ENCODE measurements at places on chromosomes 6 and 20.

- DNase-seq, result no peak
These were observed 137.2 kb downstream of the B3GAT2 start for GRCh38 chr6:70819646-70820045.

DNA sequence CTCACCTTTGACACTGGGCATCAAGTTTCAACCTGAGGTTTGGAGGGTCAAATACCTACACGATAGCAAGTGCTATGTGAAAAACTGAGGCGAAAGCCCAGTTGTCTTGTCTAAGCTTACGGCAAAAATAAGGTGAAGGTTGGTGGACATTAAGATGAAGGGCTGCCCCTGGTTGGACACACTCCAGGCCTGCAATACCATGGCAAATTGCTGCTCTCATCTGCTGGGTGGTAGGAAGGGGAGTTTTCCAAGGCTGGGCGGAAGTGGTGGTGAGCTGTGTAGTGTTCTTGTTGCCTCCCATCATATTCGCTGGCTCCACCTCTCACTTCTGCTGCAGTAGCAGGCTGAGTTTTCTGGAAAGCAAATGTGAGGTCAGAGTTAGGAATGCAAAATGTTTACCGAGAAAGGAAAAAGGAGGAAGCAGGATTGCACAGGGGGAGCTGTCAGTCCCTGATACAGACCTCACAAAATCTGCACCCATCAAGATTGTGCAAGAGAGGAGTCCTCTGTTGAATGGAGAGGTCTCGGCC, 33.7 kb downstream of the SCP2D1 start:
- no peak for DNase-seq

DNA sequence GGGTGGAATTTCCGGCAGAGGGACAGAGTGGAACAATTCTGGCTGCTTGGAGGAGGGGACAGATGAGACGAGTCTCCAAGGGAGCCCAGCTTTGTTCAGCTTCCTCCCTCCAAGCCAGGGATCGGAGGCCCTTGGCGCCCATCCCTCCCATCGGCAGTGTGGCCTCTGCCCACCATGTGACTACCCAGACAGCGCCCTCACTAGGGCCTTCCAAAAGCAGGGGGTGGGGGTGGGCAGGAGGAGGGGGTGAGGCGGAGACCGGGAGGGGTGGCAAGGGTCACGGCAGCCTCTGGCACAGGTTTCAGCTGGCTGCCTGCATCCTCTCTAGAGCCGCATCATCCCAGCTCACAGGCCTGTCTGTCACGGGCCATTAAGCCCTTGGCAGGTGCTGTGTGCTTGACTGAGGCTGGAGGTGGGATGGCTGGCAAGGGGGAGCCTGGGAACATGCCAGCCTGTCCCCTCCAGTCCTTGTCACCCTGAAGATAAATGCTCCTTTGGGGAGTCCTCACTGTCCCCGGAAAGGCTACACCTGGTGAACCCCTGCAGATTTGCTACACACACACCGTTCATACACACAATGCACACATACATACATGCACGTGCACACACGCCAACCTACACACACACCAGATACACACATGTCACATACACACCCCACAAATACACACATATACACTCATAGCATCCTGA, 6.2 kb upstream of the FGD2 start:
- no peak for DNase-seq

DNA sequence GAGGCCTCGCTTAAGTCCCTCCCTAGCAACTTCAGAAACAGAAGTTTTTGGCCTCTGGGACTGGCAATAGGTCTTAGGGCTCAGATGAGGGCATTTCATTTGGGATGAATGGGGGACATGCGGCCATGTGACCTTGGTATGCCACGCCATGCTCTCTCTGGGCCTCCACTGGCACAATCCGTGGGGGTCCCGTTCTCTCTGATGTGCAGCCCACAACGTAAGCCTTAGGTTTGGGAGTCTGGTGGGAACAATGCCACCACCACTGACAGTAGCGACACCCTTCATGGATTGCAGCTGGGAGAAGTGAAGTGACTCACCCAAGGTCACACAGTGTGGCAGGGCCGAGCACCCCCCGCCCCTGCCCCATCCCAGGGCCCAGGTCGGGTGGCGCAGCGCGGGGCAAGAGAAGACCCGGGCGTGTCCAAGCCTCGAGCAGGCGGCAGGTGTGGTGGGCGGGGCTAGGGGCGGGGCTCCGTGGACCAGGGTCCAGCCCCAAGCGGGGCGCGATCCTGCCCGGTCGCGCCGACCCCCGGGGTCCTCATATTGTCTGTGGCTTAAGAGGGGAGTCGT, 864 bp upstream of the CEBPB start:
- peak; percentile 60 for DNase-seq

DNA sequence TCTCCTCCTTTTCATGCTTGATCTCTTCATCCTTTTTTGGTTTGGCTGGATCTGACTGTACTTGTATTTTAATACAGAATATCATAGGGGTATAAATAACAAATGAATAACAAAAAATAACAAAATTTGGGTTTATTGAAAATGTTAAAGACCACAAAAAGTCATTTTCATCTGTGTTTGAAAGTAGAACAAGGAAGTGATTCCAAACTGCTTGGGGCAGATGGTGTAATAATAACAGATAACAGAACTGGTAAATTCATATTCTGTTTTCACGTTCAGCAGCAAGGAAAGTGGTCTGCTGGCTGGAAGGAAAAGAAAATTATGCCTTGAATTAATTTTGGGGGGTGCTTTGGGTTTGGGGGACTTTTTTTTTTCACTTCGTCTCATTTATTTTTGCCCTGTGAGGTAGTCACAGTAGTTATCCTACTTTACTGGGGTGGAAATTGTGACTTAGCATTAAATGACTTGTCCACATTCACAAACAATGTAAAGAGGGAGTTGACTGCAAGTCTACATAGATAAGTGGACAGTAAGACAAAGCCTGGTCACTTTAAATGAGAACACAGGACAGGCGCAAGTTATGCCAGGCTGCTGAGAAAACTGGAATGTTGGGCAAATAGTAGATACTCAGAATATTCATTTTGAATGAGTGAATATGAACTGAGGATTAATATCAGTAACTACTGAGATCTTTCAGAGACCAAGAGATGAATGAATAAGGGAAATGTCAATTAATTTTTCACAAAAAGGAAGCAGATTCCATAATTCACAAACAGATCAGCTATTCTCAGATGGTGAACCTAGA, 193.9 kb upstream of the CITED2 start:
- DNase-seq, result no peak

DNA sequence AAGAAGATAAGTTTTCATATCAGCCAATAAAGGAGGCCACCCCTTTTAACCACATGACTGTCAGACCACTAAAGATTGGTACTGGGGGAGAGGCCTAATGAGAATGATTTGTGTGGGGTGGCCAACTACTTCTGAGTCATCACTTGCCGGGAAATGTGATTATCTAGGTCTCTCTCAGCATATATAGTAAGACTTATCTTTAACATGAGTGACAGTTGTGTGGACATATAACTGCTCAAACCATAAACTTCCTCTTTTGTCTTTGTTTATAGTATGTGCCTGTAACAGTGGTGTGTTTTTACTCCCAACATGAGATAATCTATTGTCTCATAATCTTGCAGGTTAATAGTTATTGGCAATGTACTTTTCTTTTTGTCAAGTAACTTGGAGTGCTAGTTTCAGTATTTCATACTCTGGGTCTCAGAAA, 312.4 kb downstream of the CDKAL1 start:
- DNase-seq, result no peak

GRCh38 chr6:38192487-38192886, 373.0 kb downstream of the ZFAND3 start:
- DNase-seq, result no peak

DNA sequence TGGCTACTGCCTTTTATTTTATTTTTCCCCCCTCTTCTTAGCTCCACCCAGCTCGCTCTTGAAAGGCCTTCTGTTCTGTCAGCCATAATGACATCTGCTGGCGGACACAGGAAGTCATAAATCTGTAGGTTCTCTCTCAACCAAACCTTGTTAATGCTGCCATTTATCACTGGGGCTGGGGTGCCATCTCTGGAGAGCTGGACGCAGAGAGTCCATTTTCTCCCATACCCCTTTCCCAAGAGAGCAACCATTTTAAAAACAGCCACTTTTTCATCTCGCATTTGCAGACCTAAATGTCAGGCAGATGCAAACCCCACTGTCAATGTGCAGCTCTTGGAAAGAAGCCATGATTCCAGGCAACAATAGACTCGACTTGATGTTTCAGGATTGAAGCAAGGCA, 13.0 kb upstream of the TSHZ2 start:
- no peak for DNase-seq

- no peak for DNase-seq
These were observed 54.1 kb upstream of the EXOC2 start for GRCh38 chr6:747028-747427.

DNA sequence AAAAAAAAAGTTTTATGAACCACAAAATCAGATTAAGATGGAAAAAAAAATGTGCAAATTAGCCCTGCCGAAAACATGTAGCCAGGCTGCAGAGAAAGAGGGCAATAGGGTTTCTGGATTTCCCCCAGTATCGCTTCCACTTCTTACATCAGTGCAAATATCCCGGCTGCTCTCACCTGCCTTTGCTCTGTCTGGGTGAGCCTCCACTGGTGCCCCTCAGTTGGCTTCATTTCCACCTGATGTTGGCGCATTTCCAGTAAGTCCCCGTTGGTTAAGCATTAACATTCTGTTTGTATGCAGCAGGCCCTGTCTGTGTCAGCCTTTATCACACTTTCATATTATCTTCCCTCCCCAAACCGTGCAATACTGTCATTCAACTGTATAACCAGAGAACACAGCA, 215.1 kb downstream of the CBLN4 start:
- no peak for DNase-seq

GRCh38 chr6:149234051-149234962, 83.2 kb upstream of the TAB2 start:
- DNase-seq, result peak; percentile 41

DNA sequence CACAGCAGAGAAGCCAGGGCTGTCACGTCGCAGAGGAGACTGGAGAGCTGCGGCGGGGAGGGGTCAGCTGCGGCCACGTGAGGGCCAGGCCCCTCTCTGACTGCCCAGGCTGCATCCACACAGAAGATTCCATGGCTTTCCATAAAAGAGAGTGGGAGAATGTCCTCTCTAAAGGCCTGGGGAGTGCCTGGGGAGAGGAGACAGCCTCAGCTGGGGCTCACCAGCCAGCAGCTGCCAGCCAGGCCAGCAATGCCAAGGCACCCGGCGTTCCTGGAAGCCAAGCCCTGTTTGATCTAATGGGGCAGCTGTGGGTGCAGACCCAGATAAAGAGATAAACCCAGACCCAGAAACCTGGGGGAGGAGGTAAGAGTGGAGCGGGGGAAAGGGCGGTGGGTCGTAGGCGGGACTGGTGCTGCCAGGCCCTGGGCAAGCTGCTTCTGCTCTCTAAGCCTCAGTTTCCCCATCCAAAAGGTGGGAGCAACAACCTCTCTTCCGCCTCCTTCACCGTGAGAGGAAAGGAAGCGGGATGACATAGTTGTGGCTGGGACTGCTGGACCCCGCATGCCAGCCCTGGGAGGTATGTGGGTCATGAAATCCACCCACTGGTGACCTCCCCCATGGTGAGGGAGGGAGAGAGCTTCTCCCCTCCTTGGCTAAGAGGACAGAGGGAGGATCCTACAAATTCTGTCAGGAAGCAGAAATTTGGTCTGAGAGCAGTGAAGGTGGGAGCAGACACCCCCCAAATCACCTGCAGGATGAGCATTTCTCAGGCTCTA, 3.1 kb upstream of the OSBPL2 start:
- DNase-seq, result no peak

DNA sequence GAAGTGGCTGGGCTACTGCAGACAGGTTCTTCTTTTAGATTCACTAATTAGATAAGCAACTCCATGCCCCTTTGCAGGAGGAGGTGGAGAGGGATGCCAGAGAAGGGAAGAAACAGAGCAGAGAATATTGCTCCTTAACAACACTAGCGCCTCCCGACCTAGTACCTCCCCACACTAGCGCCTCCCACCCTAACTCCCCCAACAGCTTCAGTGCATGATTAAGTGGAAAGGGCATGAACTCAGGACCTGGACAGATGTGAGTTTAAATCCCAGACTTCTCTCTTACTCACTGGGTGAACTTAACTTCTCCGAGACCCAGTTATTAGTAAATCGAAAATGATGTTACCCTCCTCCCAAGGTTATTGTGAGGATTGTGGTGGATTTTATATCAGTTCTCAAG, 25.7 kb downstream of the STX11 start:
- no peak for DNase-seq

DNA sequence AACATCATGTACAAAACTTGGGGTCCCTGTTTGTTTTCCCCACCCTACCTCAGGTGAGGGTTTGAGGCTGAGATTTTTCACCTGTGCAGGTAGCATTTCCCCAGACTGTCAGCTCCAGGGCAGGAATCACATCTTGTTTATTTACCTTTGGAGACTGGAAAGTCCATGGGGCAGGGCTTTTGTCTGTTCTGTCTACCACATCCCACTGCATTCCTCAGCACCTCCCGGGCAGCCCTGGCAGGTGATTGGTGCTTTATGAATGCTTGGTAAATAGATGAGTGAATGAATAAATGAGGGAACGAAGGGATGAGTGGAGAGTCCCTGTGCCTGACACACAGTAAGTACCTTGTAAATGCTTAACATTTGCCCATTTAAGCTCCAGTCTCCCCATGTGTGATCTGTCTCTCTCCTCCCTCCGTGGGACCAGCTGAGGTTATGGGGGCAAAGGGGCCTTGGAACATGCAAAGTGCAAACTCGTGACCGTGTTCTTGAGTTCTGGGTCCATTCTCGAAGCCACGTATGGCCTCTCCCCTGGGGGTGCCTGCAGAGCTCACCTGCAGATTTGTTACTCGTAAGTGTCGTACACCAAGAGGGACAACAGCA, 69.7 kb upstream of the PMEPA1 start:
- no peak for DNase-seq

DNA sequence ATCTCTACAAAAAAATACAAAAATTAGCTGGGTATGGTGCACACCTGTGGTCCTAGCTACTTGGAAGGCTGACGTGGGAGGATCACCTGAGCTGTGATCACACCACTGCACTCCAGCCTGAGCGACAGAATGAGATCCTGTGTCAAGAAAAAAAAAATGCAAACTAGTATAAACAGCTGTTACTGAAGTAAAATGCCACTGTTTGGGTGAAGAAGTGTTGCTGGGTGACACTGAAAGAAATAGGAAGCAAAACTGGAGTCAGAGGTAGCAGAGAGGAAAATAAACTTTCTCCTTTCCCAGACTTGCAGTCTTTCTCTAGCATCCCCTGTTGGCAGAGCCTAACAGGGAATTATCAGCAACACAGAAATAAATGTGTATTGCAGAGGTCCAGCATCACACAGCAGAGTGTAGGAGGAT, 241.2 kb upstream of the PREP start:
- DNase-seq, result no peak

DNA sequence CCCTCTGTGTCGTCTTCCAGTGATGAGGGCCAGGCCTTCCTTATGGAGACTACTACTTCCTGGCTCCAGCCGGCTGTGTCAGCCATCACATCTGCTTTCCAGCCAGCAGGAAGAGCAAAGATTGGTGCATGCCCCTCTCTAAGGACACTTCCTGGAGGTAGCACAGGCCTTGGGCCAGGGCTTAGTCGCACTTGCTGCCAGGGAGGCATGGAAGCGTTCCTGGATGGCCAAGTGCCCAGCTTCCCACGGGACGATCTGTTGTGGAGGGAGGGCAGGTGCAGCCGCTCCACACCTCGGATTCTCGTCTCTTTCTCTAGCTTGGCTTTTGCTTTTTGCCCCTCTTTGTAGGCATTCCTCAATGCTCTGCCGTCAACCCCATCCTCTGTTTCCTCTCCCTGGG, 11.9 kb downstream of the ERMARD start:
- no peak for DNase-seq

- DNase-seq, result no peak
These were observed 87.5 kb downstream of the FOXO3 start for GRCh38 chr6:108648191-108648590.

- DNase-seq, result peak; percentile 44
These were observed 646 bp downstream of the RPS6KA2 start for GRCh38 chr6:166626177-166627032.

Measured in CD4-positive, alpha-beta T cell treated with Interleukin-6 for 4 hours (primary cell).